ENCODE measurements at places on chromosomes 2 and 18.

GRCh38 chr2:25738383-25739343 is 65.3 kb upstream of the DTNB start:
- no peak for DNase-seq

GRCh38 chr2:73203055-73203681 is 794 bp downstream of the NOTO start:
- no peak for DNase-seq

DNA sequence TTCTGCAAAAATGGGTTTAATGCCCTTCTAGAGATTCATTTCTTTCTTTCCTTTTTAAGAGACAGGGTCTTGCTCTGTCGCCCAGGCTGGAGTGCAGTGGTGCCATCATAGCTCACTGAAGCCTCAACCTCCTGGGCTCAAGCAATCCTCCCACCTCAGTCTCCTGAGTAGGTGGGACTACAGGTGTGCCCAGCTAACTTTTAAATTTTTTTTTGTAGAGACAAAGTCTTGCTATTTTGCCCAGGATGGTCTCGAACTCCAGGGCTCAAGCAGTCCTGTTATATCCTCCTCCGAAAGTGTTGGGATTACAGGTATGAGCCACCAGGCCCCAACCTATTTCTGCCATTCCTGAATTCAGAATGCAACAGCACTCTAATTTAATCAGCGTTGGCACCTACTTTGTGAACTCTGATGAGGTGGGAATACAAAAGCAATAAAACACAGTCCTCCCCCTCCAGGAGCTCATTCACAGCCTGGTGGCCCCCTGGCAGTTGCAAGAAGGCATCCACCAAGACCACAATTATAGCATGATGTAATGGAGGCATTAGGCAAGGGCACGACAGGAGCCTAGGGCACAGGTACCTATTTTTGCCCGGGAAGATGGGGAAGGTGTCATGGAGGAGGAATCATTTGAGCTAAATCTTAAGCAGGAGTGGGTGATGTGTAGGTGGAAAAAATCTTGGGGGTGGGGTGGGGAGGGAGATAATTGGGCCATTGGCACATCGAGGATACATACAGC is 5.1 kb downstream of the RHOB start:
- DNase-seq, result no peak

GRCh38 chr2:13019781-13020180 is 303.0 kb downstream of the TRIB2 start:
- DNase-seq, result no peak

- DNase-seq, result no peak
These were observed 71.1 kb downstream of the DOCK10 start for GRCh38 chr2:224971214-224971613.

DNA sequence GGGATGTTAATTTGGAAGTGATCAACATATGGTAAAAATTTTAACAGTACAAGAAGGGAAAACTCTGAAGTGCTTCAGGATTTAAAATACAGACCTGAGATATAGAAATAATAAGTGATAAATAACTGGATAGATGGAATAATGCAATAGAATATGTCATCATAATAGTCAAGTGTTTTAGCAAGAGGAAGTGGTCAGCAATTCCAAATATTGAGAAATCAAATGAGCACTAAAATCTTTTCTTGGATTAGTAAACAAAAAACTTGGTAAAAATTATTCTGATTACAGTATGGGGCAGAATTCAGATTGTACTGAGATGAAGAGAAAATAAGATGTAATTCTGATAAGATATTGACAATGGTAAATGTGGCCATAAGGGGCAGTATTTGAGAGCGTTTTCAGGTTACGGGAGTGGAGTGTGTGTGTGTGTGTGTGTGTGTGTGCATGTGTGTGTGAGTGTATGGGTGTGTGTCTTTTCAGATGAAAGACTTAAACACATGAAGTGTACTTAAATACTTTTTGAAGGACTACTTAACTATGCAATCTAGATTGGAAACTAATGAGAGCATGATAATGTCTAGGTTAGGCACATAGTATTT is 217.9 kb upstream of the ITGA4 start:
- no peak for DNase-seq

DNA sequence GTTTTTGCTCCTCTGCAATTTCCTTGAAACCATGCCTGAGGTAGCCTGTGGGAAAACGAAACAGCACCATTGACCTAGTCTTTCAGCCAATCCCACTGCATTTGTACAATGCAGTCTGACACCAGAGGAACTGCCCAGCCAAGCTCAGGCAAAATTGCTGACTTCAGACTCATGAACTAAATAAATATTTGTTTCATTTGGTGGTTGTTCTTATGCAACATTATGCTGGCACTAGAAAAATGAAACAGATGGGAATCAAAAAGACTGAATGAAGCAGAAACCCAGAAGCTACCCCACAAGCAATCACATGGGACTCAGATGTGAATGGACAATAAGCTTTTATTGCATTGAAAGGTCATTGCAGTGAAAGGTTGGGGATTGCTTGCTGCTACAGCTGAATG is 1.7 kb downstream of the NAT8 start:
- no peak for DNase-seq

GRCh38 chr2:160405077-160405867 is 88.3 kb downstream of the RBMS1 start:
- DNase-seq, result no peak

- DNase-seq, result no peak
These were observed at the start of gene KCNF1 for GRCh38 chr2:10911291-10912075. KCNF1 (plus strand) TSS chr2:10911934; CDS start chr2:10912427, 493 bp downstream.

DNA sequence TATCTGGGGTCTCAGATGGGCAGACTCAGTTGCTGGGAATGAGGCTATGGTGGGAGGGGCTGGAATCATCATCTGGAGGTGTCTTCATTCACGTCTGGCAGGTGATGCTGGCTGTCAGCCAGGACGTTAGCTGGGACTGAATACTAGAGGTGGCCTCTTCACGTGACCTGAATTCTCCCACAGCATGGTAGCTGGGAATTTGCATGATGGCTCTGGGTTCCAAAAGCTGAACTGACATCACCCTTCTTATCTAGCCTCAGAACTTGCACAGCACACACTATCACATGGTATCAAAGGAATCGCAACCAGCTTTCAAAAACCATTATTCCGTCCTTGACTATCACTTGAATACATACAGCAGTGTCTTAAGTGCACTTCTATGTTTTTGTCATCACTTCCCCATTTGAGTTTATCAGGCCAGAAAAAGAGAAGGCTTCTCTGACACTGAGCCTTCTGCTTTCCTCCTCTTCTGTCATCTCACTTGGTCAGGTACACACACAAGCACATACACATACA is 53.0 kb upstream of the LRP2 start:
- no peak for DNase-seq

GRCh38 chr2:133561045-133561852 is 7.0 kb downstream of the NCKAP5 start:
- DNase-seq, result no peak

DNA sequence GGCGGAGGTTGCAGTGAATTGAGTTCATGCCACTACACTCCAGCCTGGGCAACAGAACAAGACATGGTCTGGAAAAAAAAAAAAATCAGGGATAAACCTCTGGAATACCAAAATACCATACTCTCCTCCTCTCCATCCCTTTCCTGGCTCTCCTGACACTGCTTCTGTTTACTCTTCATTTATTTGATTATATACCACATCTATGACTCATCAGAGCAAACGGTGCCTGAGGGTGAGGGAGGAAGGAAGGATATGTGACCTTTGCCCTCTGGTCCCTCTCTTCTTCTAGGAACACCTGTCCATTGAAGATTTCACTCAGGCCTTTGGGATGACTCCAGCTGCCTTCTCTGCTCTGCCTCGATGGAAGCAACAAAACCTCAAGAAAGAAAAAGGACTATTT is 30.0 kb downstream of the VIL1 start:
- DNase-seq, result no peak

DNA sequence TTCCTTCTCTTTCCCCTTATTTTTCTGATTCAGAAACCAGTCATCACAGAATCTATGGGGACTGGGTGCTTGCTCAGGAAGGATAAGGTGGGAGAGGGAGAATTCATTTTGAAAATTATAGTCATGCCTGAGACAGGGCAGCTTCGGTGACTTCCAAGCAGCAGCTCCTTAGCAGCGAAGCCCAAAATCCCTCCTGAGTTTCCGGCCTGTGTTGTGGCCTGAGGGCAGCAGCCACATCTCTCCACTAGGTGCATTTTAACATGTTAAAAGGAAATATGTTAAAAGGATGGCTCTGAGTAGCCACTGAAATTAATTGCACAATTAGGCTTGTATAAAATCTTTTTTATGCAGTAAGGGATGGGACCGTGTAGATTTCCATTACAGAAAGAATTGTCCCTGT is 207.0 kb upstream of the RAB12 start:
- DNase-seq, result no peak

GRCh38 chr18:10726198-10727068 is 200.6 kb downstream of the NAPG start:
- DNase-seq, result no peak

GRCh38 chr2:68283419-68283812 is 31.1 kb upstream of the PPP3R1 start:
- DNase-seq, result no peak

GRCh38 chr18:9683418-9684396 is 24.4 kb upstream of the RAB31 start:
- DNase-seq, result no peak

GRCh38 chr18:43160509-43160908 is 45.0 kb upstream of the RIT2 start:
- DNase-seq, result no peak

GRCh38 chr2:233686928-233687327 is 5.2 kb downstream of the UGT1A7 start:
- no peak for DNase-seq

GRCh38 chr18:33871363-33872025 is 293.5 kb downstream of the ASXL3 start:
- DNase-seq, result no peak

- no peak for DNase-seq
These were observed 35.1 kb upstream of the RTN4 start for GRCh38 chr2:55085113-55086040.

- no peak for DNase-seq
These were observed 72.6 kb downstream of the CTAGE1 start for GRCh38 chr18:22344908-22345670.

- DNase-seq, result no peak
These were observed 230.5 kb downstream of the PARD3B start for GRCh38 chr2:204775766-204776165.

GRCh38 chr2:112156152-112156986 is 18.2 kb downstream of the FBLN7 start:
- DNase-seq, result no peak

DNA sequence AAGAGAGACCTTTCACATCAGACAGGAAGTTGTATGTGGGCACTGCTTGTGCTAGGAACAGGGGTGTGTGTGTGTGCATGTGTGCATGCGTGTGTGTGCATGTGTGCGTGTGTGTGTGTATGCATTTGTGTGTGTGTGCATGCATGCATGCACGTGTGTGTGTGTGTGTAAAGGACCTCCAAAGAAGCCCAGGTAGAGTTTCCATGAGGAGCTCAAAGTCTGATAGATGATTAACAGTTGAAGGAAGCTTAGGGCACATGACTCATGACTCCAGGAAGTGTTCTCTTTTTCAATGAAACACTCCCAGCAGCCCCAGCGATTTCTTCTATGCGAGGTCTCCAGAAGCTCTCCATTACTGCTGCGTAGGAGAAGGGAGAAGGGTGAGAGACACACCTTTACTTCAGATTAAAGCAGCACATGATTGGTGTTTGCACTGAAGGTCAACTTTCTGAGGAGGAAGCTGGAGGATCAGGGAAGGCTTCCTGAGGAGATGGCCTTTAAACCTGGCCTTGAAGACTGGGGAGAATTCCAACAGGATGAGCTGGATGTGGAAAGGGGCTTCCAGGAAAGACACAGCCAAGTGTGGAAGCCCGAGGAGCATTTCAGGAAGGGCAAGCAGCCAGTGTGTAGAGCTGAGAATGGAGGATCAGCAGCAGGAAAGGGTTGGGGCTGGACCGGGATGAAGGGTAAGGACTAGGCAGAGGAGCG is 77.7 kb downstream of the SMAD4 start:
- no peak for DNase-seq

DNA sequence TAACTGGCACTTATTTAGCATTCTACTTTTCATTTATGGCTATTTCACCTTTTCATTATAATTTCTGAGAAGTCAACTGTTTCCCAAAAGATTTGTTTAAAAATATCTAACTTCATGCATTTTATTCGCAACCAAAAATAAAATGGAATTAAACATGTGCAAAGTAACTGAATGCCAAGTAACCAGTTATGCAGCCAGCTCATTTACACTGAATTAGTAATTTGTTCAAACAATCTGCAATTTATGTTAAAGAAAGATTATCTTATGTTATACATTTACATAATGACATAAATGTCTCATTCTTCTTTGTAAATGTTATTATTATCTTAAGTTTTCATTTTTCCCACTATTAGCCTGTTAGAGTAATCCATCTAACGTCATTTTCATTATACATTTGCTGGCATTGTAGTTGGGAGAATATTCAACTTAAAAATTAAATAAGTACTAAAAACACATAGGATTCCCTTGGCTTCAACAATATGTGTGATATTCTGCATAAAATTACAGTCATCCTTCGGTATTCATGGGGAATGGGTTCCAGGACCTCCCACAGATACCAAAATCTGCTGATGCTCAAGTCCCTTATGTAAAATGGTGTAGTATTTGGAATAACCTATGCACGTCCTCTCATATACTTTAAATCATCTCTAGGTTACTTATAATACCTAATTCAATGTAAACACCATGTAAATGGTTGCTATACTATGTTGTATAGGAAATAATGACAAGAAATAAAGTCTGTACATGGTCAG is 43.7 kb upstream of the STAM2 start:
- no peak for DNase-seq

DNA sequence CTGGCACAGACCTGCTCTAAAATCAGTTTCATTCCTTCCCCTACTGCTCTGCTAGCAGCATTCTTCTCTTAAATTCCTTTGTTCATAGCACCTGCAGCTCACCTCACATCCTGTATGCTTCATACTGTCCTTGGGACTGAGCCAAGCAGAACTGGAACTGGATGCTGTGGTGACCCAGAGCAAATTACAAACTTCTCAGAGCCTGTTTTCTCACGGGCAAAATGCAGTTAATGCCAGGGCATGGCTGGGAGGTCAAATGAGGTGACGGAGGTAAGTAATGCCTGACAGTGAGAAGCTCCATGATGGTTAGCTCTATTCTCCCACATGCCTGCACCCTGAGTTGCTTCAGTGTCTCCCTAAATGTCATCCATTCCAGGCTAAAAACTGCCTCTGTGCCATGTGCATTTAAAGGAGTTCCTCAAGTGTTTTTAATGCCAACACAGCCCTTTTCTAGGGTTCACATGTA is 29.7 kb downstream of the C2orf42 start:
- DNase-seq, result no peak

- DNase-seq, result no peak
These were observed 248.0 kb downstream of the DCDC2C start for GRCh38 chr2:3951131-3951954.

- DNase-seq, result no peak
These were observed 95.0 kb downstream of the PID1 start for GRCh38 chr2:229176136-229176535.

DNA sequence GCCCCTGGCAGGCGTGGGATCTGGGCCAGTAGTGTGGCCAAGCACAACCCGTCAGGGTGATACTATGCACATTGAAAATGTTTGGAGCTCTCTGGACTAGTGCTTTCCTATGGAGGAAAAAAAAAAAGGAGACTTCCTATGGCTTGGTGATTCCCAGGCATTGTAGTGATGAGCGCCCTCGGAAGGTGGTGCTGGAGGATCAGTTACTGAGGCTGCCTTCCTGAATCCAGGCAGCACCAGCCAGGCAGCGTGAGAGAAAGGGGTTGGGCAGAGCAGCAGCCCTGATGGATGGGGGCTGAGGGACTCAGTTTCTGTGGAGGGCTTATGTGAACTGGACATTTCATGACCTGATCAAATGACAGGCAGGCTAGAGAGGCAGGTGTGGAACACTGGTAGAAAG is 70.9 kb downstream of the CHRNA1 start:
- DNase-seq, result no peak
